ENCODE measurements at places on chromosomes 16 and 17.

DNA sequence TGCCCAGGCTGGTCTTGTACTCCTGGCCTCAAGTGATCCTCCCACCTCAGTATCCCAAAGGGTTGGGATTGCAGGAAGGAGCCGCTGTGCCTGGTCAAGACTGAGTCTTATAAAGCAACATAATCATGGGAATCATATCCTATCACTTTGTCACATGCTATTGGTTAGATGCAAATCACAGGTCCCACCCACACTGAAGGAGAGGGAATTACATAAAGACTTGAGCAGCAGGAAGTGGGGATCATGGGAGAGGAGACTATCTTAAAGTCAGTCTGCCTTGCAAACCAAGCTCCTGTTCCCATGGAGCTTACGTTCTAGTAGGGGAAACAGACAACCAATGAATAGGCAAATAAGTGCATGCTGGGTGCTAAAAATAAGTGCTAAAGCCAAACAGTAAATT lies 28.3 kb upstream of the TENT4B start:
- DNase-seq: no peak

GRCh38 chr16:11976850-11977375 lies 379 bp downstream of the SNX29 start:
- no peak for DNase-seq

GRCh38 chr17:63515426-63515825 lies 7.7 kb upstream of the KCNH6 start:
- no peak for DNase-seq

DNA sequence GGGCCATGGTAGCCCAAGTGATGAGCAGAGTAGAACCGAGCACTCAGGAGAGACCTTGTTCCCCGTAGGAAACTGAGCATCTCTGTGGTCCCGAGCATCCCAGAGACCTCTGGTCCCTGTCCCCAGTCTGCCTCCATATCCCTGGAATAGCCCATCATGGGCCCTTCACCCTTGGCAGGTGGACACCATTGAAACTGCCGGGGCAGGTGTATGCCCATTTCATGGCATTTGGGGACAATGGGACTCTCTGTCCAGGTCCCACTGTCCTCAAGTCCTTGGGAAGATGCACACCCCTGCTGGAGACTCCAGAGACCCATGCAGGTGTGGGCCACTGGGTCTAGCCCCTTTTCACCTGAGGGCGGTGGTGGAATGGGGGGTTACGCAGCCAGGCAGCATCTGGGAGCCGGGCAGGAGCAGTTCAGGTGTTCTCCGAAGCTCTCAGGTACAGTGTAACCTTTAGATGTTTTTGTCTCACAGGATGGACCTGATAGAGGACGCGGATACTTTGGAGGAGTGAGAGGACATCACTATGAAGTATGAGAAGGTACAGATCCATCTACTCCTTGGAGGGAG lies 75.9 kb downstream of the GOSR1 start:
- no peak for DNase-seq

DNA sequence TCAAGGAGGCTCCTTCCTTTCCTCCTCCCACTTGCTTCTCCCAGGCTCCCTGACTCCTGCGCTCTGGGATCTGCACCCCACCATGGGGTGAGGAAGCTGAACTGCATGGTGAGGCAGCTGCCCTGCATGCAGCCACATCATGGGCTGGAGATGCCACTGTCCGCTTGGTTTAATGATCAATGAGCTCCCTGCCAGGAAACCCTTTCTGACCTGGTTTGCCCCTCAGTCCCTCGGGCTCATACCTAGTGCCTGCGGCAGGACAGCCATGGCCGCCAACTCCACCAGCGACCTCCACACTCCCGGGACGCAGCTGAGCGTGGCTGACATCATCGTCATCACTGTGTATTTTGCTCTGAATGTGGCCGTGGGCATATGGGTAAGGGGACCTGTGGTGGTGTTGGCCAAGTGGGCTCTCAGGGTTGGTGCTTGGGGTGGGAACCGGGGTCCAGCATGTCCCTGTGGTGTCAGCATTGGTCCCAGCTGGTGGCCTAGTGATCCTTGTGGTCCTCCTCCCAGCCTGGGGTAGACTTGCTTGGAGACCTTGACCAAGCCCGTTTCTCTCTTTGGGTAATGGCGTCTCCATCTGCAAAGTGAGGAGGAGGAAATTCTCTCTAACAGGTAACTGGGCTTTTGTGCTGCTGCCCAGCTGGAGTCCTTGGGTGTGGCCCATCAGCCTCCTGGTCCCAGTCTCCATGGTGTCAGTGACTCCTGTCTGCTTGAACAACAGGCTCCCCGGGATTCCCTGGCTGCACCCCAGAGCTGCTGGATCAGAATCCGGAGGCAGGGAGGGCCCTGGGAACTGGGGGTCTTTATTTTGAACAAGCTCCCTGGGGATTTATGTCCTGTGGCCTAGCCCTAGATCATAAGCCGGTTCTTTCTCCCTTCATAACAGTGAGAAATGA lies at the start of gene SLC5A10:
Gene SLC5A10 (plus strand): TSS at position 225 of the 902 bp plus-strand sequence. CDS start 41 bp downstream, at position 266.
- no peak for DNase-seq

DNA sequence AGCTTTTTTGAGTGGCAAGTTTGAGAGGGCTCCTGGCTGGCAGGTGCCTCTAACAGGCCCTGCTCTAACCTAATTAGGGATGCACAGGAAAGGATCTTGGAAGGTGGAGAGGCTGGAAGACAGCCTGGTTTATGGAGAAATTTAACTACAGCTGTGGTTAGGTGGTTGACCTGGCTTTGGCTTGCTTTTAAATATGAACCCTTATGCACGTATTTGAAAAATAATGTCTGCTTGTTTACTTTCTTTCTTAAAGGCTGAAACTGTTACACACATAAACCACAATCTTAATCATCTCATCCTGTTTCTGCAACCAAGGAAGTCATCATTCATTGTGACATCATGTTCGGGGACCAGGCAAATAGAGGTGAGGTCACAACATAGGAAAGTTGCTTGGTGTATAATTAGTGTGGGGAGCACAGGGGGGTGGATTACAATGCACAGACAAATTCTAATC lies 23.1 kb upstream of the DHRS13 start:
- DNase-seq: peak; percentile 58

DNA sequence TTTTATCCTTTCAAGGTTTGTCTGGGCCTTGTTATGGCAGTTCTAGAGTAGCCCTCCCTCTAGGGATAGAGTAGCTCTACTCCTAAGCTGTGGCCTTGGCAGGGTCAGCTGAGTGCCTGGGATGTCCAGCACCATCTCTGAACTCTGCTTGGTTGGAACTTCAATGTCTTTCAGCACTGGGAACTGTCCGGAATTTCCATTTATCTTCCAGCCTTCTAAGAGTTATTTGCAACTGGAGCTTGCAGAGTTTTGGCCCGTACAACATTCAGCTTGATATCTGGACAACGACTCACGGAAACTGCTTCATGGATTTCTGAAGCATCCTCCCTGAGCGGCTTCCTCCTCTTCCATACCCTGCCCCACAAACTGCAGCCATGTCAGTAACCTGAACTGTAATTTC lies 22.9 kb downstream of the MMD start:
- no peak for DNase-seq

- DNase-seq: no peak
Measured at GRCh38 chr16:87964049-87964659, 12.9 kb downstream of the BANP start.

DNA sequence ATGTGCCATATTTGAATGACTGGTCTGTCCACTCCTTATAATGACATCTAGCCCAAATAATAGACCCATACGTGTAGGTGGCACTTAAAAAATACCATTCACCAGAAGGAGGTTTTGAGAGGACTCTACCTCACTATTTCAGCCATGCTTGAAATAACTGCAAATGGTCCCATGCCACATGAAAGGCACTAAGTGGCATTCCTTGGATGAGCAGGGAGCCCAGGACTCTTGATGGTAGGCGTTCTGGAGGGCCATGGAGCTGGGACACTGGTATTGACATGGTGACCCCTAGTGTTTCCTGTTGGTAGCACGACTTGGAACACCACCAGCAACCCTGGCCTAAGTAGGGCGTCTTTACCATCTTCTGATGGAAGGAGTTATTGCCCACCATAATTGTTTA lies 148.7 kb upstream of the ZFHX3 start:
- DNase-seq: peak; percentile 33

DNA sequence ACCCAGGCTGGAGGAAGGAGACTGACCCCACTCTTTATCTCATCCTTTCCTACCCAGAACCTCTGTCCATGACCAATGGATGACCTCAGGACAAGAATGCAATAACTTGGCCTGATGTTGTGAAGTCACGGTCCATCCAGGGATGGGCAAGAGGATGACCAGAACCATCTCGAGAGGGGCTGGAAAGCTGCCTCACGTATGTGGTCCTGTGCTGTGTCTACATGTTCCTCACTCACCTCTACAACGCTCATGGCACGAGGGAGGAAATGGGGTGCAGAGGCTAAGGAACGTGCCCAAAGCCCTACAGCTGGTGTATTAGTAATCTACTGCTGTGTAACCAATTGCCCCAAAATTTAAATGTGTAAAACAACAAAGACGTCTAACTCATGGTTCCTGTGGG lies 7.3 kb upstream of the KCTD5 start:
- no peak for DNase-seq

GRCh38 chr16:72179204-72179970 lies 7.4 kb upstream of the PMFBP1 start:
- no peak for DNase-seq

- DNase-seq: no peak
Measured at GRCh38 chr16:77298418-77299360, 99.5 kb downstream of the SYCE1L start.

GRCh38 chr17:37779554-37779953 lies 34.7 kb upstream of the HNF1B start:
- DNase-seq: no peak

- DNase-seq: no peak
Measured at GRCh38 chr16:46949241-46949892, 24.1 kb downstream of the DNAJA2 start.

DNA sequence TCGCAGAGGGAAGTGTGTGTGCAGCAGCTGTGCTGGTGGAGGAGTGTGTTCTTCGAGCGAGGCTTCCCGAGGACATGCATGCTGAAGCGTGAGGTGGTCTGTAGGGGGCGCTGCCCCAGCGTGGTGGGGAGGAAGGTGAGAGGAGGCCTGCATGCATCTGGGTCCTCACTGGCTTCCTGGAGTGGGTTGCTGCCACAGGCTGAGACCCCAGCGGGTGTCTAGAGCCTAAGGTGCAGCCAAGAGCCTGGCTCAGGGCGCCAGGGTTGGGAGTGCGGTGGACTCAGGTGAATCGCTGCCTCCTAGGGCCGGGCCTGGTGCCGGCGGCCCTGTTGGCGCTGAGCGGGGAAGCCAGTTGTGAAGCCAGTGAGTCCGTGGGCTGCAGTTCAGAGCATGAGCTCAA lies 7.5 kb upstream of the HSD3B7 start:
- DNase-seq: peak; percentile 13

GRCh38 chr17:63984651-63985386 lies 12.1 kb upstream of the SCN4A start:
- peak; percentile 75 for DNase-seq

GRCh38 chr17:16313139-16314090 lies 39.9 kb downstream of the CENPV start:
- no peak for DNase-seq

DNA sequence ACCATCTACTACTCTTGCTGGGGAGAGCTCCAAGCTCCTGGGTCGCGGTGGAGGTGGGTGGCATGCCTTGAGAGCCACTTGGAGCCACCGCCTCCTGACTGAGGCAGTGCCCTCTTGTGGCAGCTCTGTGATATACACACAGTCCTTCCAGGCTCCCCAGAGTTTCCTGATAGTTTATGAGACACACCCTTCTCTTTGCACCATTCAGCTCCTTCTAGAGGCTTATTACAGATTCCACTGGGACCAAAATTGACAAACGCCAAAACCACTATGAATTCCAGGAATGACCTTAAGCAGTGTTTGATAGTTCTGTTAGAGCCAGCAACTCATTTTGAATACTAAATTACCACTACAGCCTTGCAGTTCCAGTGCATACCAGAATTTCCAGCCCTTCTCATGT lies 170.1 kb upstream of the CDH13 start:
- peak; percentile 5 for DNase-seq

GRCh38 chr16:10828851-10829366 lies 10.3 kb upstream of the TVP23A start:
- DNase-seq: no peak

GRCh38 chr16:71456801-71457200 lies 5.2 kb downstream of the ZNF23 start:
- DNase-seq: no peak

DNA sequence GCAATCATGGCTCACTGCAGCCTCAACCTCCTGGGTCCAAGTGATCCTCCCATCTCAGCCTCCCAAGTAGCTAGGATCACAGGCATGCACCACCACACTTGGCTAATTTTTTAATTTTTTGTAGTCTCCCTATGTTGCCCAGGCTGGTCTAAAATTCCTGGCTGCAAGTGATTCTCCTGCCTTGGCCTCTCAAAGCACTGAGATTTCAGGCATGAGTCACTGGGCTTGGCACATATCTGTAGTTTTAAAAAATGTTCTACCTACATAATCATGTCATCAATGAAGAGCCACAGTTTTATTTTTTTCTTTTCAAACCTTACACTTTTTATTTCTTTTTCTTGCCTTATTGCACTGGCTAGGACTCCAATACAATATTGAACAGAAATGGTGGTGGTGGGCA lies 33.1 kb upstream of the COL1A1 start:
- no peak for DNase-seq

- peak; percentile 43 for DNase-seq
Measured at GRCh38 chr17:81666092-81666341, 388 bp downstream of the OXLD1 start.

GRCh38 chr16:28537076-28537475 lies 1.7 kb downstream of the NUPR1 start:
- DNase-seq: no peak

GRCh38 chr16:23788685-23789084 lies 33.9 kb downstream of the CHP2 start:
- no peak for DNase-seq

DNA sequence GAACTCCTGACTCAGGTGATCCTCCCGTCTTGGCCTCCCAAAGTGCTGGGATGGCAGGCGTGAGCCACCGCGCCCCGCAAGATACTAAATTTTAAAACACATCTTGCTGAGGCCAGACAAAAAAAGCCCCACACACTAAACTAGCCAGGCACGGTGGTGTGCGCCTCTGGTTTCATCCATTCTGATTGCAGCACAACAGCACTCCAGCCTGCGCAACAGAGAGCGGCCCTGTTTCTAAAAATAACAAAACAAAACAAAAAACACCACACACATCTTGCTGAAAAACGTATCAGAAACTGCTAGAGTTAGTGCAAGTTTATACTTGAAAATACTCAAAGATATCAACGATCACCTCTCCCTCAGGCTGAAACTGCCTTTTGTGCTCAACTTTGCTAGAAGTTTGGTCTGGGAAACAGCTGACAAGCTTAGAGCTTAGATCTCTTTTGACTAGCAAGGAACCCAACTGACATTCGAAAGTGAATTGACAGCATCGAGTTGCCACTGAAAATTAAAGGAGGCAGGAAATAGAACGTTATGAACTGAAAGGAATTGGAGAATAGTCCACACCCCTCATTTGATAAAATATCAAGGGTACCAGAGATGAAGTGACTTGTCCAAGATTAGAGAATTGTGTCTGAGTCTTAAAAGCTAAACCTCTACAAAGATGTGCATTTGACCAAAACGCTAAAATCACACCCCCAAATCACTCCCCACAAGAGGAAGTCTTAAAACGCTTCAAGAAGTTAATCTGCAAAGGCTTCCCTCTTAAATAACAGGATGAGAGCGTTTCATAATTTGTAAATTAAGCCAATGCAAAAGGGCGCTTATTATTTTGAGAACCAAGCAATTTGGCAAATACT lies 908 bp downstream of the COG4 start:
- no peak for DNase-seq
